ENCODE measurements at places on chromosomes 6 and 20.

GRCh38 chr6:130158056-130158455 is 64.7 kb downstream of the SAMD3 start:
- DNase-seq, result no peak

- DNase-seq, result no peak
These were observed 47.4 kb upstream of the RNGTT start for GRCh38 chr6:89010825-89011224.

GRCh38 chr6:11605507-11605905 is 68.0 kb downstream of the TMEM170B start:
- DNase-seq, result no peak

DNA sequence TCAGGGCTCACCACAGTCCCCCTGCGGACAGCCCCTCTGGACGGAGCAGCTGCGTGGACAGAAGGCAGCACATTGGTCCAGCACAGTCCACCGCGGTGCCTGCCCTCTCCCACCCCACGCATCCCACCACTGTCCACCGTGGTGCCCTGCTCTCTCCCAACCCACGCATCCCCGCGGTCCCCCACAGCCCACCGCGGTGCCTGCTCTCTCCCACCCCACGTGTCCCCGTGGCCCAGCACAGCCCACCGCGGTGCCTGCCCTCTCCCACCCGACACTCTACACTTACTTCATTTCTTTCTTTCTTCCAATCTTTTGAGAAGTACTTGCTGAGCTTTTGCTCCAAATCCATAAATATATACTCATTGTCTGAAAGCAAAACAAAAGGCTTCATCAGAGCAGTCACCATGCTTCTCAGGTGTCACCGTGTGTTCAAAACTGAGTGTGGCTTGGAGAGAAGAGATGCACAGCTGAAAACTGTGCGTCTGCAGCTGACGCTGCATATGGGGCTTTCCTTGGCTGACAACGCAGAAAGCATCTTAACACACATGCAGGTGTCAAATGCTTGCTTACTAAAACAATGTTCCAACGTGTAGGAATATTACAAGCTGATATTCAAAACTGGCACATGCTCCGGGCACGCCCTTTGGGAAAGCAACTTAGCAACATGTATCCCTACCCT is 11.8 kb downstream of the FRMD1 start:
- no peak for DNase-seq

DNA sequence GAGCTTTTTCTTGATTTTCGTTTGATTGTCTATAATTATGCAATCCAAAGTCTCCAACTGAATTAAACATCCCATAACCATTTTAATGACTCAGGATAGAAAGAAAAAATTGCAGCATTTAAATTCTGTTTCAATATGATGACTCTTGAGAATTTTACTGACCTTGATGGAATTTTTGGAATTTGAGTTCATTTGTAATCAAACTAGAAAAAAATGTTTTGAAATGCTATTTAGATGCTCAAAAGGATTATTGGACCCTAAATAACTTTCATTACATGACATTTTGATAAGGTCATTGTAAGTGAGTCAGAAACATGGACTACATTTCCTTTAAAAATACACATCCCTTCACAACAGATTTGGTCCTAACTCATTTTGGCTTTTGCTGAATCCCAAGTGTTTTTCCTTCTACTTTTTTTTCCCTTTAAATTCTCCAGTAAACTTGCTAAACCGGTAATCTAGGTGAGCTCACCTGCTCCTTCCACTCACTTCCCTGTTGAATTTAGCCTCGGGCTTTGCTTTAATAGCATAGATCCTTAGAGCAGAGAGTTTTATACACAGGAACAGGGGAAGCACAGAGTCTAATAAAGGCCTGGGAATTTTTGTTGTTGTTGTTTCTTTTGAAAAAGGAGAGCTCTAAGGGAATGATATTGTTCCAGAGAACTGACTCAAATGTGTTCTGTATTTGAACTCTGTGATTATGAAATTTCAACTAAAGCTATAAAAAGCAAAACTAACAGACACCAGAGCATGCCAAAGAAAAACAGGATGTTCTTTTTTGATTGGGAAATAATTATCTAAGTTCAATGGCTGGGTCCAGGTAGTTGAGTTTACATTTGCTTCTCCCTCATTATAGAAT is 1088.2 kb upstream of the CITED2 start:
- peak; percentile 75 for DNase-seq

- DNase-seq, result no peak
These were observed 2.1 kb downstream of the BPIFB4 start for GRCh38 chr20:33081411-33082154.

- DNase-seq, result no peak
These were observed 19.5 kb upstream of the TAF8 start for GRCh38 chr6:42030585-42031506.

DNA sequence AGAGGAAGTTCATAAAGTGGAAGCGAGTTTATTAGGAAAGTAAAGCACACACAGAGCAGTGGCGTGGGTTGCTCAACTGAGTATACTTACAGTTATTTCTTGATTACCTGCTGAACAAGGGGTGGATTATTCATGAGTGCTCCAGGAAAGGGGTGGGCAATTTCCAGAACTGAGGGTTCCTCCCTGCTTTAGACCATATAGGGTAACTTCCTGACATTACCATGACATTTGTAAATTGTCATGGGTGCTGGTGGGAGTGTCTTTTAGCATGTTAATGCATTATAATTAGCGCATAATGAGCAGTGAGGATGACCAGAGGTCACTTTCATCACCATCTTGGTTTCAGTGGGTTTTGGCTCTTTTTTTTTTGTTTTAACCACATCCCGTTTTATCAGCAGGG is 29.8 kb downstream of the PDYN start:
- DNase-seq, result peak; percentile 80

GRCh38 chr6:119077391-119077642 is 1.1 kb downstream of the FAM184A start:
- DNase-seq, result no peak

GRCh38 chr6:6154335-6154734 is 147.6 kb upstream of the NRN1 start:
- no peak for DNase-seq

DNA sequence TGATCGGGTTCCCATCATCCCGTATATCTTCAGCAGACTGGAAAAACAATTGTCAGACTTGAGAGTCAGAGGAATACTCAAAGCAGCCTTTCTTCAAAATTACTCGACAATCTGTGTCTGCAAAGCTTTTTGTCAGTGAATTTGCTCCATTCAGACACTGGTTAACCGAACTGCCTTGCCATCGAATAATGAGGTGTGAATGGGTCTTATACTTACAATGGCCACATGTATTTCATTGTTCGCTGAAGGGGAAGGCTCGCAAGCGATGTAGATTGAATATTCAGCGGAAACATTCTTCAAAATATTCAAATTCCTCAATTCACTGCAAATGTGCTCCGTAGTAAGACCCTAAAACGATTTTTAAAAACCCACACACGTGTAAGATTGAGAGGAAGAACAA is 32.9 kb downstream of the JAG1 start:
- DNase-seq, result no peak

DNA sequence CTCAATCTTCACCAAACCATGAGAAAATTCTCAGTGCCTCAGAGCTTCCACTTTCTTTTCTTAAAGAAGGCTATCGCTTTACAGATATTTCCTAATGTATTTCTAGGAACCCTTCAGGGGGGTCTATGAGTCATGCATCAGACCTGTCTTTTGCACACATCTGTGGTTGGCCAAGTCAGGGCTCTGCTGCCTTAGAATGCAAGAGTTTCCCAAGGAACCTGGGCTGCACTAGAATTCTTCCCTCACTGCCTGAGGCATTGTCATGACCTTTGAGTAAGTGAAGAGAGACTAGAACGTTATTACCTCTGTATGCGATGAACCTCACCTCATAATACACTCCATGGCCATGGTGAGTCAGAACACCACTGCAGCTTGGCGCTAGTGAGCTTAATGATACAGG is 365.0 kb upstream of the ID4 start:
- DNase-seq, result no peak

- DNase-seq, result no peak
These were observed 8.2 kb downstream of the HRH3 start for GRCh38 chr20:62211769-62212288.
